CD8-positive, alpha-beta memory T cell (primary cell): ENCODE measurements at places on chromosomes 4 and X. TPM values are rescaled to one million over a fixed set of nuclear protein-coding genes. Genes with fewer than 3 reads are reported as not detected.

Gene MAGEA1
- total RNA-seq, result not detected

Gene AMTN
- not detected for total RNA-seq

Gene PABPC5
- total RNA-seq, result not detected

- DNase-seq, result no peak
Measured at GRCh38 chrX:9842541-9842940, 56.3 kb downstream of the SHROOM2 start.

GRCh38 chrX:41761169-41761568 is 37.2 kb downstream of the GPR82 start:
- no peak for DNase-seq

DNA sequence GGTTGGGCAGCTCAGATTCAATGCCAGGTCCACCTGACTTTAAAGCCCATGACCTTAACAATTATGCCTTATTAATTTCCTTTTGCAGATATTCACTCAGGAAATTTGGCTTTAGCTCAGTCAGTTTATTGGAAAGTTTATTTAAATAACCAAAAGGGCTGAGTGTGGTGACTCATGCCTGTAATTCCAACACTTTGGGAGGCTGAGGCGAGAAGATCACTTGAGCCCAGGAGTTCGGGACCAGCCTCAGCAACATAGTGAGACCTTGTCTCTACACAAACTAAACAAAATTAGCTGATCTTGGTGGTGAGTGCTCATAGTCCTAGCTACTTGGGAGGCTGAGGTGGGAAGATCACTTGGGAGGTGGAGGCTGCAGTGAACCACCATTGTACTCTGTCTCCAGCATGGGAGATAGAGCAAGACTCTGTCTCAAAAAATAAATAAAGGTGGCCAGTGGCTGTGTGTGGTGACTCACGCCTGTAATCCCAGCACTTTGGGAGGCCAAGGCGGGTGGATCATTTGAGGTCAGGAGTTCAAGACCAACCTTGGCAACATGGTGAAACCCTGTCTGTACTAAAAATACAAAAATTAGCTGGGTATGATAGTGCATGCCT is 43.3 kb downstream of the RHOH start:
- DNase-seq, result no peak

GRCh38 chr4:146182443-146182842 is 6.9 kb downstream of the LSM6 start:
- no peak for DNase-seq

GRCh38 chr4:109559625-109559982 is 442 bp upstream of the MCUB start:
- DNase-seq, result peak; percentile 67
